Melanocyte of skin (primary cell): ENCODE measurements at places on chromosomes 2 and 18. TPM values are rescaled to one million over a fixed set of nuclear protein-coding genes. Genes with fewer than 3 reads are reported as not detected.

Gene NAT8
- not detected in 2 replicates for total RNA-seq

Gene CD8B2
- not detected in 2 replicates for total RNA-seq

Gene CCDC150
- 10.8 and 13.0 TPM in 2 replicates for total RNA-seq

Gene CD207
- total RNA-seq = 0.34 and 0.36 TPM in 2 replicates

Gene ICOS
- 0.34 and 0.36 TPM in 2 replicates for total RNA-seq

Gene NEU2
- total RNA-seq = not detected in 2 replicates

Gene XDH
- not detected in 2 replicates for total RNA-seq

Gene DQX1
- 0.33 and 0.46 TPM in 2 replicates for total RNA-seq

Gene FOXI3
- not detected in 2 replicates for total RNA-seq

Gene KYNU
- 157 and 177 TPM in 2 replicates for total RNA-seq

Gene SIX2
- not detected in 2 replicates for total RNA-seq

Gene CTLA4
- 2.9 and 6.2 TPM in 2 replicates for total RNA-seq

Gene CD8B
- not detected in 2 replicates for total RNA-seq

Gene OTOF
- total RNA-seq = not detected in 2 replicates

Gene IL18RAP
- not detected in 2 replicates for total RNA-seq

Gene REEP1
- 0.34 TPM in 1 of 2 replicates, not detected in the other for total RNA-seq

Gene VAPA
- total RNA-seq = 211 and 313 TPM in 2 replicates

Gene FKBP7
- 22.0 and 40.3 TPM in 2 replicates for total RNA-seq

Gene PNPT1
- total RNA-seq = 63.2 and 78.1 TPM in 2 replicates

Gene LRPPRC
- total RNA-seq = 65.7 and 117 TPM in 2 replicates

Gene C2orf80
- total RNA-seq = not detected in 2 replicates

Gene PLEK
- total RNA-seq = not detected in 2 replicates

Gene MC5R
- total RNA-seq = not detected in 2 replicates

Gene GALNT3
- 44.0 and 45.2 TPM in 2 replicates for total RNA-seq

Gene LCT
- under 0.01 TPM in 1 of 2 replicates, not detected in the other for total RNA-seq

Gene ALK
- total RNA-seq = 1.3 and 3.9 TPM in 2 replicates

Gene ZSWIM2
- total RNA-seq = not detected in 2 replicates

Gene KCNG2
- not detected in 2 replicates for total RNA-seq

Gene CD226
- 1.0 and 2.2 TPM in 2 replicates for total RNA-seq

Gene GALNT5
- total RNA-seq = under 0.01 and 1.5 TPM in 2 replicates

Gene LYG2
- total RNA-seq = not detected in 2 replicates

Gene ME2
- total RNA-seq = 126 and 149 TPM in 2 replicates

Gene NXPH2
- not detected in 2 replicates for total RNA-seq

Gene CCDC141
- total RNA-seq = not detected in 2 replicates

Gene HOXD13
- total RNA-seq = not detected in 2 replicates

Gene LTBP1
- 8.6 and 8.7 TPM in 2 replicates for total RNA-seq

Gene APOB
- total RNA-seq = under 0.01 TPM in 1 of 2 replicates, not detected in the other

Gene SLC5A7
- not detected in 2 replicates for total RNA-seq

Gene MTA3
- 24.0 and 38.6 TPM in 2 replicates for total RNA-seq

Gene NCOA1
- total RNA-seq = 12.3 and 14.7 TPM in 2 replicates

Gene SPEG
- under 0.01 and 0.36 TPM in 2 replicates for total RNA-seq

Gene PDE1A
- under 0.01 TPM in 2 replicates for total RNA-seq

Gene ONECUT2
- under 0.01 TPM in 2 replicates for total RNA-seq

Gene SIX3
- total RNA-seq = not detected in 2 replicates

Gene WDR12
- 29.6 and 48.7 TPM in 2 replicates for total RNA-seq

Gene DSG2
- 3.1 and 10.5 TPM in 2 replicates for total RNA-seq

Gene CERS6
- total RNA-seq = 22.3 and 29.8 TPM in 2 replicates

Gene MYL1
- not detected in 2 replicates for total RNA-seq

Gene TMEM169
- 18.6 and 31.0 TPM in 2 replicates for total RNA-seq

Gene IMPACT
- total RNA-seq = 26.8 and 41.1 TPM in 2 replicates

Gene RAX
- total RNA-seq = not detected in 2 replicates

Gene PAX8
- 0.36 TPM in 1 of 2 replicates, not detected in the other for total RNA-seq

Gene LINC00305
- total RNA-seq = not detected in 2 replicates

Gene ALLC
- total RNA-seq = not detected in 2 replicates

Gene MFSD2B
- 0.36 TPM in 1 of 2 replicates, not detected in the other for total RNA-seq
